Spleen (tissue), 13 donors: ENCODE measurements at places on chromosomes 4 and X. TPM values are rescaled to one million over a fixed set of nuclear protein-coding genes. Genes with fewer than 3 reads are reported as not detected.

- no peak for DNase-seq
Observed at GRCh38 chrX:80667967-80668366, 141.7 kb downstream of the BRWD3 start.

DNA sequence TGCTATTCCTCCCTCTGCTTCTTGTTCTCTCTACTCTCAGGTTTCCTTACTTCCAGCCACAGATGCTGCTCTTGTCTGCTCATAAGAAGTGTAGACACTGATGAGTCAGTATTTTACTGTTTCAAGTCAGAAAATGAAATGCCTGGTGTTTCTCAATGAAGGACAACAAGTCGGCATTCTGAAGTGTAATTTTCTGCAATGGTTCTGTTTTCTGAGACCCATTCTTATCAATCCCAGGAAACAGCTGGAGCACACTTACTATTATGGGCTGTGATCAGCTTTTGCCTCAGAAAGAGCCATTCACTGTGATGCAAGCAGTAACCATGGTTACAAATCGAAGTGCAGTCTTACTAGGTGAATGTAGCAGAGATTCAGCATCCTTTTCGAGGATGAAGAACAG is 42.0 kb downstream of the SLC4A4 start:
- DNase-seq = no peak

DNA sequence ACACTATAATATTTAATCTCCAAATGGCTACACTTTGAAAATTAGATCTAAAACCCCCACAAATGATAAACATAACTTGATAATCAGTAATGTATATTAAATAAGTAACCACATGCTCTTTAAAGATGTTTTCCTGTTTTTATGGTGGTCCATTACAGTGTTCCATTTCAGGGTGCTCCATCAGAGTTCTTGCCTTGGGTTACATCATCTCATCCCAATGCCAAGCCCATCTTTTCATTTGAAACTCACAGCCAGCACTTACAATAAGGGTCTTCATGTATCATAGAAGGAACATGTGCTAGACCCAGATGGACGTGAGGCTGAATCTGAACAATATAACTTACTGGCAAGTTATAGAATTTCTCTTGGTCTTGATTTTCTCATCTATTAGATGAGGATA is 10.5 kb upstream of the PAQR3 start:
- no peak for DNase-seq

DNA sequence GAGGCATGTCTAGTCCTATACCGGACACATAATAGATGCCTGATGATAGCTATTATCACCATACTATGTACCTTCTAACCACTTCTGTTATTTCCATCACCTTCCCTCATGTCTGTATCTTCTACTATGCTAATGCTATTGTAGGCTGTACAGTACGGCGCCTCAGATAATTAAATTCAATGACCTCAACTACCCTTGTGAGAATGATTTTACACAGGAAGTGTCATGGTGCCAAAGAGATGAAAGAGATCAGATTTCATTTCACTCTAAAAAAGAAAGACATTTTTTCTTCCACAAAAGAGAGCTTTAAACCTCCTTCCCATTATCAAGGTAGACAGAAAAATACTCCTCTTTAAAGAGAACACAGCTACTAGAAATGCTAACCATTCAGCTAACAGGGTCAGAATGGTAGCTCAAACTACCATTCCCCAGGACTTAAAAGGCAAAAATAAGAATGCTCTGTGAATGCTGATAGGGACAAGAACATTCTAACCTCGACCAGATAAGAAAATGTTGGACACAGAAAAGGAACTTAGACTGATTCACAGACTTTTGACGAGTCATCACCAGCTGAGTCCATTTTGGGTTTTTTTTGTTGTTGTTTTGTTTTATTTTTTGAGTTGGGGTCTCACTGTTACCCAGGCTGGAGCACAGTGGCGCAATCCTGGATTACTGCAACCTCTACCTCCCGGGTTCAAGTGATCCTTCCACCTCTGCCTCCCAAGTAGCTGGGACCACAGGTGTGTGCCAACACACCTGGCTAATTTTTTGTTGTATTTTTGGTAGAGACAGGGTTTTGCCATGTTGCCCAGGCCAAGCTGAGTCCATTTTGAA is 99.2 kb upstream of the RAPGEF2 start:
- no peak for DNase-seq

GRCh38 chr4:113031212-113031611 is 18.2 kb upstream of the ANK2 start:
- DNase-seq = no peak

GRCh38 chr4:170122252-170122651 is 32.5 kb upstream of the AADAT start:
- no peak for DNase-seq

- DNase-seq = no peak
Observed at GRCh38 chrX:4830880-4831557, 1117.6 kb upstream of the PRKX start.

GRCh38 chrX:20139966-20140365 is 1.7 kb downstream of the EIF1AX start:
- DNase-seq = no peak

GRCh38 chr4:106809076-106809475 is 227.0 kb downstream of the DKK2 start:
- DNase-seq = no peak

- no peak for DNase-seq
Observed at GRCh38 chr4:188130355-188130754, 8.9 kb upstream of the TRIML1 start.

DNA sequence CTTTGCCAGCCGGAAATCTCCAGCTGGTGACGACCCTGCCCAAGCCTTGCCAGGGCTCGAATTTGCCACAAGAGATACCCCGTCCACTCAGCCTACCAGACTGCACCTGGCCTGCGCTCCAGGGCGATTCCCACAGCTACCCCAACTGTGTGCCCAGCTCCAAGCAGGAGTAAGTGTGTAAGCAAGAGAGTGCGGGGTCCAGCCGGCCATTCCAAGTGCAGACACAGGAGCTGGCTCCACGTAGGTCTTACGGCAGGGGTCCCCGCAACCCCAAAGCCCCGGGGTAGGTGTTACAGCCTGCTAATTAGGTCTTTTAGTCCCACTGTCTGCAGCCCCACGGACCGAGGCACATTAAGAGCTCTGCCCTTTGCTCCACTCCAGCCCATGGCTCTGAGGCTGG is 1305.2 kb downstream of the ARAP2 start:
- no peak for DNase-seq

DNA sequence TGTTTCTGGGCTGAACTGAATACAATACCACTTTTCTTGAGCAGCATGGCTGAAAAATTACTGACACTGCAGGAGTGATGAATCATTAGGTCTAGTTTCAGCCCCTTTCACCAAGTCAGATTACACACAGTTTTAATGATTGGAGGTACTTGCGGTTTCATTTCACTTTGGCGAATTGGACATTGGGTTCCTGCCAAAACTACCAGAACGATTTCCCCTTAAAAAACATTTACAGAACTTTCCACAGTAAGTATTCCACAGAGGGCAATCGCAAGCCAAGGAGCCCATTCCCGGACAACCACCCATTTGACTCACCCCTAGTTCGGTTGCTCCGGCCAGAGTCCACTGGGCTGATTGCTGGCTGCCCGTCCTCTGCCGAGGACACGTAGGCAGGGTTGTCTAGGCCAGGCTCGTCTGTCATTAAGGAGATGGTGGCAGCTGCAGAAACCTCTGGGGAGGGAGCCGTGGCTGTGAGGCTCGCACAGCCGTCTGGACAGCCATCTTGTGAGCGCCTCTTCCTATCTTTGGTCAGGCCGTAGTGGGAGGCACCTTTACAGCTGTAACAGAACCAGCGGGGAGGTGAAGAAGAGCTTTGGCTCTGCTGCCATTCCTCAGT is 83.5 kb downstream of the LNX1 start:
- no peak for DNase-seq

DNA sequence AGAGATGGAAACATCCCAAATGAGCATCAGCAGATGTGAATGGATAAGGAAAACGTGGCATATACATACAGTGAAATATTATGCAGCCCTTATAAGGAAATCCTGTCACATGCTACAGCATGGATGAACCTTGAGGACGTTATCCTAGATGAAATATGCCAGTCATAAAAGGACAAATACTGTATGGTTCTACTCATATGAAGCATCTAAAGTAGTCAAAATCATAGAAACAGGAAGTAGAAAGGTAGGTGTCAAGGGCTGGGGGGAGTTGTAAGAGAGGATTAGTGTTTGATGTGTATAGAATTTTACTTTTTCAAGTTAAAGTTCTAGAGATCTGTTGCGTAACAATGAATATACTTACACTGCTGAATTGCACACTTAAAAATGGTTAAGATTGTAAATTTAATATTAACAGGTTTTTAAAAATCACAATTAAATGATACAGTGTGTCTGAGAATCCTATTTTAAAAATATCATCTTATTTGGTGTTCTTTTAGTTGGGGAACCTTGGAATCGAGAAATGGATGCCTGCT is 58.5 kb downstream of the KDM6A start:
- DNase-seq = no peak

- DNase-seq = peak; percentile 78
Observed at GRCh38 chr4:7652451-7652881, 217.7 kb upstream of the PSAPL1 start.

DNA sequence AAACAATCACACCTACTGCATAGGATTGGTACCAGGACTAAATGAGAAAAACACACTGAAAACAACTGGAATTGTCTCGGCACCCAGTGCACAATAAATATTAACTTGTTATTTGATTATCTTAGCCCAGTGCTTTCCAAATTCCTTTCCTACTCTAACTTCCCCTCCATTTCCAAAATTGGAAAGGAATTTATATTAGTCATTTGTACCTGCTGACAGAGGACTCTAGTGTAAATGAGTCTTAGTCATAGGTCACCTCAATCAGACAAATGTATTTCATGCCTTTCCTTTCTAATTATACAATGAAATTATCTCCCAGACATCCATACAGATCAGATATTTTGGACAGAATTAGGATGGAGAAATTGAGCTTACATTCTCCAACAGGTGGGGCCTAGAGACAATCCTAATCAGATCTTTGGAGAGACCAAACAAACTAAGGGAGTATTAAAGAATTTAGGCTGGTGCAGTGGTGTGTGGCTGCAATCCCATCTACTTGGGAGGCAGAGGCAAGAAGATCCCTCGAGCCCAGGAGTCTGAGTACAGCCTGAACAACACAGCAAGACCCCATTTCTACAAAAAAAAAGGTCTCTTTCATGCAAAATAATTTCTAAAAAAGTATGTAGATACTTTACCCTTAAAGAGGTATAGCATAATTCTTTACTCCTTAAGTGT is 10.1 kb downstream of the SH3D19 start:
- DNase-seq = no peak

DNA sequence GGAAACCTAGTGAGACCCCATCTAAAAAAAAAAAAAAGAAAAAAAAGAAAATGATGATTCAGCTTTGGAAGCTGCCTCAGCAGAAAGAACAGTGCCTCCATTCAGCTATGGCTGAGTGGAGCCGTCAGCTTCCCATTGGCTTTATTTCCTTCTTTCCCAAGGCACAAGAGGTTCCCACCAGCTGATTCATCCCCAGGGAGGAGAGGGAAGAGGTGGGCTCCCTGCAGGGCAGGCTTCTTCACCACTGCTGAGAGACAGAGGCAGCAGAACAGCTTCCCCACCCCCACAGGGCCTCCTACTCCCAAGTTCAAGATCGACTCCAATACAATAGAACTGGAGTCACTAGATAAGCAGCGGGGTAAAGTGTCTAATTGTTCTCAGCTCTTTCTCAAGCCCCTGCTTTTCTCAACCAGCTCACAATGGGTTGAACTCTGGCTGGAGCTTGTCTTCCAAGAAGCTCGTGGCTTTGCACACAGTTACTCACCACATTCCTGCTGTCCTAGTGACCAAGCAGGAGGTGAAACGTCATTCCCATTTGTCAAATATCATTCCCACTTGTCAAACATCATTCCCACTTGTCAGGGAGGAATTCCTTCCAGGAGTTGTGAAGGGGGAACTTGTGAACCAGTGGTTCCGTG is 47.8 kb downstream of the FHDC1 start:
- peak; percentile 41 for DNase-seq

DNA sequence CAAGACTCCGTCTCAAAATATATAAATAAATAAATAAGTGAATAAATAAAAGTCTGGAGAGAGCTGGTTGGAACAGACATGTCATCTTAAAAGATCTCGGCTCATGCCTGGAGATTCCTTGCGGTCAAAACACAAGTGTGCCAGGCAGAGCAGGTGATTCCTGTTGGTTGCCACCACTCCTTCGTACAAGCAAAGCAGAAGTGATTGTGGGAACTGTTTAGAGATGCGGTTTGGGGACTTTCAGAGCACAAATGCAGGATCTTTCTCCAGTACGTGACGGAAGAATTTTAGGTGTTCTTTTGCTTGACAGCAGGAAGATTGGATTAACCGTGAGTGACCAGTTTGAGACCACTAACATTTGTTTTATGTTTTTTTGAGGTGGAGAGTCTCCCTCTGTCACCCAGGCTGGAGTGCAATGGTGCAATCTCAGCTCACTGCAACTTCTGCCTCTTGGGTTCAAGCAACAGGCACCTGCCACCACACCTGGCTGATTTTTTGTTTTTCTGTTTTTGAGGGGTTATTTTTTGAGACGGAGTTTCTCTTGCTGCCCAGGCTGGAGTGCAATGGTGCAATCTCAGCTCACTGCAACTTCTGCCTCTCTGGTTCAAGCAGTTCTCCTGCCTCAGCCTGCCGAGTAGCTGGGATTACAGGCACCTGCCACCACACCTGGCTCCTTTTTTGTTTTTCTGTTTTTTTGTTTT is 2.8 kb upstream of the CRLF2 start:
- DNase-seq = peak; percentile 1

- DNase-seq = no peak
Observed at GRCh38 chr4:32191961-32192360, 1471.8 kb downstream of the PCDH7 start.

GRCh38 chr4:101037938-101038413 is 309.4 kb downstream of the PPP3CA start:
- DNase-seq = no peak

GRCh38 chr4:74962584-74962983 is 29.7 kb downstream of the PARM1 start:
- no peak for DNase-seq

SH3RF1 gene
- 11.8 TPM for total RNA-seq

MCUB gene
- total RNA-seq = 47.0 TPM

USP51 gene
- 2.9 TPM for total RNA-seq

TMEM131L gene
- total RNA-seq = 78.8 TPM

TMPRSS11F gene
- not detected for total RNA-seq

DKC1 gene
- total RNA-seq = 40.0 TPM

TEX13C gene
- total RNA-seq = not detected

UBE2K gene
- total RNA-seq = 24.9 TPM

F11 gene
- not detected for total RNA-seq

CETN2 gene
- total RNA-seq = 11.0 TPM

RASSF6 gene
- total RNA-seq = 0.30 TPM

ADGRG2 gene
- 1.9 TPM for total RNA-seq

ITGB1BP2 gene
- 2.4 TPM for total RNA-seq

F8A2 gene
- not detected for total RNA-seq

IL2 gene
- not detected for total RNA-seq
